Adipocyte (in vitro differentiated cells): ENCODE measurements at places on chromosomes 16 and 17.

DNA sequence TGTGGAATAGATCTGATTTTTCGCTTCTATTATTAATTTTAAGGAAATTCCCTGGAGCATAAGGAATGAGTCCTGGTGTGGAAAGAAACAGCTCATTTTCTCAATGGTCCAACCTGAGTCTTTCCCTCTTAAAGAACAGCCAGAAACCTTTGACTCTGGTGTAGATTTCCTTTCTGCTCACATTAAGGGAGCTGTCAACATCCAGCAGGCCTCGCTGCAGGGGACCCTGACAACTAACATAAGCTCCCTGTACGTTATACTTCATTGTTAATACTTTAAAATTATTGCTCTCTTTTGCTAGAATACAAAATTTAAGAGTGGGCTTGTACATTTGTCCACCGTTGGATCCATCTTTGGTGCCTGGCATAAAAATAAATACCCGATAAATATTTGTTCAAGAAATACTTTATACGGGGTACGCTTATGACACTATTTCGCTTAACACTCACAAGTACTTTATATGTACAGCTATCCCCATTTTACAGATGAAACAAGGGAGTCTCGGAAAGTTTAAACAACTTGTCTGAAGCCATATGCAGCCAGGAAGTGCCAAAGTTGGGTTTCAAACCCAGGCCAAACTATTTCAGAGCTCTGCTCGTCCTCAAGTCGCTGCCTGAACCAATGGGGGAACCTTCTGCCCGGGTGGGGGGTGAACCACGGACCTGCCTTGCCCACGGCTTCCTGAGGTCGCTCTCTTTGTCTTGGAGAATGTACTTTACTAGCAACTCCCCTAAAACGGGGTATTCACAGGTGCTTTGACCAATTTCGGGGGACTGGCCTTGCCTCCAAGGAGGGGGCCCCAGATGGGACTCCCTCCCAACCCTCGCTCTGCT lies 611 bp downstream of the SMARCE1 start:
- DNase-seq, result peak; percentile 61

DNA sequence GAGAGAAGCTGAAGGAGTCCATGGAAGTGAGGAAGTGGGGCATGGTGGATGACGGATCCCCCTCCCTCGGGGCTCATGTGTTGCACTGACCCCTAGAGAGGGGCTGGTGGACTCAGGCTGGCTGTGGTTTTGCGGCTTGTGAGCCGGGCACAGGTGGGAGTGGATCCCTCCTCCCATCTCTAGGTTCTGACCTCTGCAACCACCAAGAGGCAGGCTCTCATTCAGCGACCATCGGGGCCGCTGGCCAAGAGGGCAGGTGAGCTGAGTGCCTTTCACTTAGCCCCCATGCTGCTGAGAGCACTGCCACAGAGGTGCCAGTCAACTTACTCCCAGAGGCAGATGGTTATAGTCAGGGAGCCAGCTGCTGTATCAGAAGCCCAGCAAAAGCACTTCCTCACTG lies 67.3 kb downstream of the SCNN1B start:
- DNase-seq, result no peak

DNA sequence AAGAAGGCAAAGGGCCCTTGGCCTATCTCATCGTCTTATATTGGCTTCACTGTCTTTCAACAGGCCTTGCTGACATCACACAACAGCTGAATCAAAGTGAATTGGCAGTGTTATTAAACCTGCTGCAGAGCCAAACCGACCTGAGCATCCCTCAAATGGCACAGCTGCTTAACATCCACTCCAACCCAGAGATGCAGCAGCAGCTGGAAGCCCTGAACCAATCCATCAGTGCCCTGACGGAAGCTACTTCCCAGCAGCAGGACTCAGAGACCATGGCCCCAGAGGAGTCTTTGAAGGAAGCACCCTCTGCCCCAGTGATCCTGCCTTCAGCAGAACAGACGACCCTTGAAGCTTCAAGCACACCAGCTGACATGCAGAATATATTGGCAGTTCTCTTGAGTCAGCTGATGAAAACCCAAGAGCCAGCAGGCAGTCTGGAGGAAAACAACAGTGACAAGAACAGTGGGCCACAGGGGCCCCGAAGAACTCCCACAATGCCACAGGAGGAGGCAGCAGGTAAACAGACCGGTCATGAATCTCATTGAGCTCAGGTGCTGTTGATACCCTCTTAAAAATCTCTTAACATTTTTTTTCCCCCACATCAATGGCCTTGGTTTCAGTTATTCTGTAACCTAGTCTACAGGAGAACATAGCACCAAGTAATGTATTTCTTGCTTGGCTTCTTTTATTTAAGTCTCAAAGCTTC lies 64.7 kb downstream of the CDK12 start:
- no peak for DNase-seq

GRCh38 chr17:77325577-77326075 lies 184.9 kb downstream of the SEC14L1 start:
- peak; percentile 39 for DNase-seq

- no peak for DNase-seq
Observed at GRCh38 chr17:8968503-8968902, 3.0 kb upstream of the PIK3R5 start.

- DNase-seq, result no peak
Observed at GRCh38 chr16:82178352-82178751, 8.3 kb upstream of the MPHOSPH6 start.

DNA sequence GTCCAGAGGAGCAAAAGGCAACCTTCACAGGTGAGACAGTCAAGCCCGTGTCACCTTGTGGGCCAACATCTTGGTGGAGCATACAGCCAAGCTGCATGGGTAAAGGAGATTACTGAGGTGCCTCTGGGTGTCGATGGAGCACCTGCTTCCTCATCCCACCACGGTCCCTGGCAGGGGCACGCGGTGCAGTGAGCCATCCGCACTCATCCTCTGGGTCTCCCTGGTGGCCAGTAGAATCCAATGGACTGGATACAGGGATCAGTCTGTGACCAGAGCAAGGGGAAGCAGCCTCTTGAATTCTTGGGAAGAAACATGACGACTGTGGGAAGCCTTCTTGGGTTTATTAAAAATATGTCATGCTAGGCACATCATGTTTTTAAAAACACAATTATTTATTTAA lies 4.8 kb upstream of the WSCD1 start:
- no peak for DNase-seq

GRCh38 chr16:84312783-84313382 lies 18.2 kb downstream of the WFDC1 start:
- no peak for DNase-seq

GRCh38 chr17:8237175-8237574 lies 10.7 kb downstream of the CTC1 start:
- DNase-seq, result no peak

GRCh38 chr17:69609473-69610305 lies 195.2 kb downstream of the MAP2K6 start:
- DNase-seq, result peak; percentile 52

- DNase-seq, result no peak
Observed at GRCh38 chr16:56289862-56290261, 98.6 kb downstream of the GNAO1 start.

DNA sequence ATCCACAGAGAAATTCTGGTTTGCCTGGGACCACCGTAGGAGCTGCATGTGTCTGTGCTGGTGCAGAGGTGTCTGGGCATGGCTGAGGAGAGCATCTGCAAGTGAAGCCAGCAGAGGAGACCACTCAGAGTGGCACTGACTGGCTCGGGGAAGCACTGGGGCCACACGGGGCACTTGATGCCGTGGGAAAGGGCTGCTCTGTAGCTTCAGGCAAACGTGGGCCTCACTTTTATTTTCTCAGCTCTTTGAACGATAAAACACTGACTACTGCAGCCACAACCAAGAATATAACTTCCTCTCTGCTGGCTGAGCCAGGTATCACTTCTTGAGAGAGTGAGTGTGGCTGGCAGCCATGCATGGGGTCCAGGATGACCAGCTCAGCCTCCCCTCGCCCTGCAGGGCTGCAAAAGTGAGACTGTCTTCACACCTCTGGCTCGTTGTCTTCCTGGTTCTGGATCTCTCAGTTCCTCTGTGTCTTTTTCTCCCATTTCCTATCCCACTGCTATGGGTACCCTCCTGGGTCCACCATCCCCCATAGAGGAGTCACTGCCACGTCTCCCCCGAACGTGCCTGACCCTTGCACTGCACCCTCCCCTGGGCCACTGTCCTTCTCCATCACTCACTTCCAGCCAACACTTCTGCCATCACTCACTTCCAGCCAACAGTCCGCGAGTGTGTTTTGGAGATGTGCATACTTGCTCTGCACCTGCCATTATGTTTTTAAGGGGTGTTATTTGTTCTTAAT lies 201.4 kb upstream of the CHMP6 start:
- DNase-seq, result no peak
